ENCODE measurements at places on chromosomes 13 and 19. TPM values are rescaled to one million over a fixed set of nuclear protein-coding genes. Genes with fewer than 3 reads are reported as not detected.
A peak's percentile ranks its signal among the peaks of the same experiment; 100 is the strongest.

DNA sequence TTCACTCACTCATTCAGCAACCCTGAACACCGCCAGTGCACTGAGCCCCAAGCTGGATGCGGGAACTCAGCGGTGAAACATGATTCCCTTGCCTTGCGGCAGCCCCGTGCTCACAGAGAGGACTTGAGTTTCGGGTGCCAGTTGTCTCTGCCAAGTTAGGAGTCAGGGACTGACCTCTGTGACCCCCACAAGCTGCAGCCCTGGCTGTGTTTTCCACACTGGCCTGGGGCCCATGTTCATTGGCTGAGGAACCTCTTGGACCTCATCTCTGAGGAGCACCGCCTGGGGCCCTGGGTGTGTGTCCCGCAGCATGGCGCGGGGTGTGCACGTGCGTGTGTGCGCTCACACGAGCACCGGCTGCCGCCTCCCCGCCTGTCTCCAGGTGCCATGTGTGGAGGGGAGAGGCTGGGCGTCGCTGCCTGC, 31.0 kb downstream of the CAPN12 start:
- DNase-seq = no peak

GRCh38 chr19:31963746-31964145, 381.7 kb upstream of the ZNF507 start:
- DNase-seq = no peak

- DNase-seq = peak; percentile 34
Measured at GRCh38 chr13:24161010-24161775, 673 bp downstream of the SPATA13 start.

GRCh38 chr19:54179921-54180461, 7.0 kb upstream of the TMC4 start:
- peak; percentile 75 for DNase-seq

- DNase-seq = no peak
Measured at GRCh38 chr13:98676239-98676638, 76.2 kb downstream of the SLC15A1 start.

- no peak for DNase-seq
Measured at GRCh38 chr13:109840201-109840892, 54.0 kb upstream of the IRS2 start.

DNA sequence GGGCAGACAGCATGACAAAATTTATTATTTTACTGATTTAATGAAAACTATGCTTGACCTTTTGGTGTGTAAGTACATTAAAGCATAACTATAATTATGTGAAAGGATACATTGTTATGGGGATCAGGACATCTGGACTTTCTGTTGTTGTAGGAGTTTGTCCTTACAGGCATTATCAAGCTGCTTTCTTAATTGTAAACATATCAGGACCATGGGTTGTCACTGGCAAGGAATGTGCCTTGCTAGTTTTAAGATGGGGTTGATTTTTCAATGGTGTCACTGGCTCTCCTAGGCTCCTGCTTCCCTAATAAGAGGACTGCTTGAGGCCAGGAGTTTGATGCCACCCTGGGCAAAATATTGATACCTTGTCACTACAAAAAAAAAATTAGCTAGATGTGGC, 32.6 kb downstream of the KBTBD6 start:
- DNase-seq = no peak

Gene AMER2
- total RNA-seq = 1.5 TPM

Gene FDX2
- total RNA-seq = 18.9 TPM

Gene PLPPR3
- total RNA-seq = 17.6 TPM

Gene CGB5
- not detected for total RNA-seq

Gene ADGRE3
- total RNA-seq = not detected

Gene DENND1C
- 1.5 TPM for total RNA-seq

Gene VSTM2B
- total RNA-seq = 0.18 TPM

Gene MAP4K1
- total RNA-seq = 7.5 TPM

Gene KCNN1
- 19.3 TPM for total RNA-seq

Gene PBX4
- total RNA-seq = 0.82 TPM

Measured in endothelial cell (in vitro differentiated cells).